Foreskin keratinocyte (primary cell): ENCODE measurements at places on chromosomes 6 and 20. TPM values are rescaled to one million over a fixed set of nuclear protein-coding genes. Genes with fewer than 3 reads are reported as not detected.

HDGFL1 gene
- total RNA-seq: not detected in 2 replicates

GTSF1L gene
- not detected in 2 replicates for total RNA-seq

CDK19 gene
- 5.1 and 5.9 TPM in 2 replicates for total RNA-seq

SCUBE3 gene
- total RNA-seq: 0.03 TPM in 1 of 2 replicates, not detected in the other

VIP gene
- not detected in 2 replicates for total RNA-seq

TRIM15 gene
- total RNA-seq: not detected in 2 replicates

SEL1L2 gene
- not detected in 2 replicates for total RNA-seq

OR2H2 gene
- not detected in 2 replicates for total RNA-seq

PDSS2 gene
- 12.0 and 13.1 TPM in 2 replicates for total RNA-seq

PAQR8 gene
- 4.5 and 5.6 TPM in 2 replicates for total RNA-seq

SPDEF gene
- total RNA-seq: 0.07 TPM in 1 of 2 replicates, not detected in the other

CABLES2 gene
- 6.2 and 7.1 TPM in 2 replicates for total RNA-seq

ALDH5A1 gene
- 0.37 and 0.42 TPM in 2 replicates for total RNA-seq

SOD2 gene
- total RNA-seq: 55.9 and 62.0 TPM in 2 replicates

PNLDC1 gene
- total RNA-seq: 0.07 and 0.75 TPM in 2 replicates

LHFPL5 gene
- total RNA-seq: not detected in 2 replicates

SLC17A3 gene
- total RNA-seq: not detected in 2 replicates

SLC17A4 gene
- not detected in 2 replicates for total RNA-seq

C6orf58 gene
- 0.07 and 0.10 TPM in 2 replicates for total RNA-seq

PDYN gene
- total RNA-seq: not detected in 2 replicates

NHLRC1 gene
- 1.7 and 2.1 TPM in 2 replicates for total RNA-seq

POU3F2 gene
- not detected in 2 replicates for total RNA-seq

HECA gene
- 15.4 and 16.1 TPM in 2 replicates for total RNA-seq

CCN2 gene
- total RNA-seq: 57.2 and 61.1 TPM in 2 replicates

RNF8 gene
- 32.3 and 34.0 TPM in 2 replicates for total RNA-seq

NINL gene
- total RNA-seq: 4.3 TPM in 2 replicates

WFDC5 gene
- total RNA-seq: 0.51 and 0.53 TPM in 2 replicates

ZNF334 gene
- 3.7 and 4.5 TPM in 2 replicates for total RNA-seq

GDAP1L1 gene
- total RNA-seq: not detected in 2 replicates

DEFB124 gene
- not detected in 2 replicates for total RNA-seq

ULBP2 gene
- total RNA-seq: 8.3 and 10.6 TPM in 2 replicates

TAGAP gene
- total RNA-seq: 0.07 TPM in 2 replicates

HCK gene
- total RNA-seq: not detected in 2 replicates

PARD6B gene
- total RNA-seq: 4.3 and 5.2 TPM in 2 replicates

SAMD10 gene
- 1.7 and 1.8 TPM in 2 replicates for total RNA-seq

THBS2 gene
- total RNA-seq: 345 and 346 TPM in 2 replicates

SSTR4 gene
- not detected in 2 replicates for total RNA-seq

ADA gene
- total RNA-seq: 16.1 and 17.6 TPM in 2 replicates

CSNK2A1 gene
- total RNA-seq: 121 and 125 TPM in 2 replicates

KIAA0408 gene
- 0.03 TPM in 1 of 2 replicates, not detected in the other for total RNA-seq

HLA-DPB1 gene
- total RNA-seq: 2.7 TPM in 1 of 2 replicates, not detected in the other

RAET1G gene
- 1.0 and 1.2 TPM in 2 replicates for total RNA-seq

EGFL8 gene
- 3.6 and 3.8 TPM in 2 replicates for total RNA-seq

BMP7 gene
- total RNA-seq: not detected in 2 replicates
